ENCODE measurements at places on chromosomes 1 and 21.
A peak's percentile ranks its signal among the peaks of the same experiment; 100 is the strongest.

DNA sequence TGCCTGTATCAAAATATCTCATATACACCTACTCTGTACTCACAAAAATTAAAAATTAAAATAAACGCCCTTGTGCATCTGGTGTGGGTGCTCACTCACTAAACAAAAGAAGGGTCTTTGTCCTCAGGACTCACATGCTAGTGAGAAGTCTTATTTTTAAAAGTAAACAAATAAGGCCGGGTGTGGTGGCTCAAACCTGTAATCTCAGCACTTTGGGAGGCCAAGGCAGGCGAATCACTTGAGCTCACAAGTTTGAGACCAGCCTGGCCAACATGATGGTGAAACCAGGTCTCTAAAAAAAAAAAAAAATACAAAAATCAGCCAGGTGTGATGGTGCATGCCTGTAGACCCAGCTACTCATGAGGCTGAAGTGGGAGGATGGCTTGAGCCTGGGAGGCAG lies 51.5 kb downstream of the BCAR3 start:
- no peak for DNase-seq

DNA sequence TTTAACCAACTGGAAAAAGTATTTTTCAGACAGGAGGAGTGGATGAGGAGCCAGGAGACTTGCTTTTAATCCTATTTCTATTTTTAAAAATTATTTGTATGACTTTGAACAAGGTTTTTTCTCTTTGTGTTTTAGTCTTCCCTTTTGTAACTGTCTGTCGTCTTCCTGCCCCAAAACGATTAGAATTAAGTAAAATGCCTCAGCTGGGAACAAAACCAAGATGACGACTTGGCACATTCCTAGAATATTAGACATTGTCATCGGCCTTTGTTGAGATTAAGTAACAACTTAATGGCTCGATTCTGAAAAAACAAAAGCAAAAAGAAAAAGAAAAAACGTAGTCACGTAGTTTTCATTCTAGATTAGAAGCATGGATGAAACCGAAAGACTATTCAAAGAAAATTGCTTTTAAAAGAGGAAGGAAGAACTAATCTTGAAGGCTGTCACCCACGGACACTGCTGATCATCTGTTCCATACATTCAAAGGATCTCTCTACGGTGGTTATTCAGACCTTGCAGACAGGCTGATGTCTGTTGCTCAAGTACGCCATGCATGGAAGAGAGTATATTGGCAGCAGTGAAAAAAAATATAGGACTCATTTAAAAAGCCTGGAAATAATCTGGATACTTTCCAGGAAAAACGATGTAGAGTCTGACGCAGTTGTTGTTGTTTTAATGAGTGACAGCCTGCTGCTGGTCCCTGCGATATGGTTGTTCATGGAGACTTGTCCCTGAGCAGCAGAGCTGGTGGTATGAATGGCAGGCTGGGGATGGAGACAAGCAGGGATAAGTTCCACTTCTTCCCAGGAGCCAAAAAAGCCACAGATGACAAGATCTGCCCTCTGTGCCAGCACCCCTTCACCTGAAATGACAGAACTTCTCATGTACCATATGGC lies 16.8 kb downstream of the GNG4 start:
- DNase-seq = no peak

DNA sequence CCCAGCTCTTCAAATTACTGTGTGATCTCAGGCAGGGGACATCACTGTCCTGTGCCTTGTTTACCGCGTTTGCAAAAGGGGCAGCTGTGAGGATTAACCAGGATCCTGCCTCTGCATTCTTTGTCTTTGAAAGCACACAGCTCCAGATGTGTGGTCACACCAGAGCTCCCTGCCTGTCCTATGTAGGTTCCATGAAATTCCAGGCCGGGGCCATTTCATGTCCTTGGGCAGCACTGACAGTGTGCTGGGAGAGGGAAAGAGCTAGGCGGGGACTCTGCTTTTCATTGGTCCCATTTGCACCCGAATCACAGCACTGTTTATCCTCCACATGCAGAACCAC lies 42.2 kb upstream of the SELENON start:
- DNase-seq = no peak

- DNase-seq = peak; percentile 10
Measured at GRCh38 chr1:32619701-32620485, 30.5 kb downstream of the ZBTB8OS start.

DNA sequence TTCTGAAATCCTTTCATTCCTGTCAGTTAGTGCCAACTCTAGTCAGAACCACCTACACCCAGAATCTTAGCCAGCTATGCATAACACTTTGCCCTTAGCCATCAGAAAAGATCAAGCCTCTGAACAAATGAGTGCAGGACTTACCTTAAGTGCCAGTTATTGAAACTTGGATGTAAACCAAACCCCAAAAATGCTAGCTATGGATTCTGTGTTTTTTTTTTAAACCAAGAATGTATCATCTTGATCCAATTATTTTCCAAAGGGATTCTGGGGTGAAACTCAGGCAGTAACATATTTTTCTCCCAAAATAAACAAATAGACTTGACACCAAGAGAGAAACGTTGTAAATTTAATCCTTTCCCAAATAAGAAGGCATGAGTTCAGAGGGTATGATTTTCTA lies 538.6 kb upstream of the ADAMTS5 start:
- DNase-seq = no peak

GRCh38 chr21:42127164-42128150 lies 56.3 kb downstream of the UMODL1 start:
- DNase-seq = no peak

DNA sequence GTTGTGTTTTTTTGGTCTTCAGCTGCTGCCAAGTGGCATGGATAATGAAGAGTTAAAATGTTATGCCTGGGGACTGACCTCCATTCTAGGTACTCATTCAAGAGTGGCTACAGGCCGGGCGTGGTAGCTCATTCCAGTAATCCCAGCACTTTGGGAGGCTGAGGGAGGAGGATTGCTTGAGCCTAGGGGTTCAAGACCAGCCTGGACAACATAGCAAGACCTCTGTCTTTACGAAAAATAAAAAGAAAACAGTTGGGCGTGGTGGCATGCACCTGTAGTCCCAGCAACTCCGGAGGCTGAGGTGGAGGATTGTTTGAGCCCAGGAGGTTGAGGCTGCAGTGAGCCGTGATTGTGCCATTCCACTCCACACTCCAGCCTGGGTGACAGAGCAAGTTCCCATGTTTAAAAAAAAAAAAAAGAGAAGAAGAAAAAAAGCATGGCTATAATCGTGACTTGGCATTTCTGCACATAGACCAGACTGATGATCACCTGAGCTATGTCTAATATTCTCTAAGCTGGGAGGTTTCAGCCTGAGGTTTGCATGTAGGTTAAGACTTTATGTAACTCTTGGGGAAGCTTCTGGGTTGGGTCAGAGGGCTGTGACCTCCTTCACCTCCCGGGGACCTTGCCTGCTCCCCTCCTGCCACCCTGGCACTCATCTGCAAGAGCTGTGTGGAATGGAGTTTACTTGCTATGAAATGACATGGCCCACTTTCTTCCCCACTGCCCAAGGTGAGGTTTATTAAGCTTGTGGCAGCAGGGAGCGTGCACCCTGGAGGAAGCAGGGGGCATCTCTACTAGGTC lies 51.3 kb downstream of the DHRS3 start:
- no peak for DNase-seq

- no peak for DNase-seq
Measured at GRCh38 chr1:245370905-245371581, 216.3 kb downstream of the KIF26B start.

DNA sequence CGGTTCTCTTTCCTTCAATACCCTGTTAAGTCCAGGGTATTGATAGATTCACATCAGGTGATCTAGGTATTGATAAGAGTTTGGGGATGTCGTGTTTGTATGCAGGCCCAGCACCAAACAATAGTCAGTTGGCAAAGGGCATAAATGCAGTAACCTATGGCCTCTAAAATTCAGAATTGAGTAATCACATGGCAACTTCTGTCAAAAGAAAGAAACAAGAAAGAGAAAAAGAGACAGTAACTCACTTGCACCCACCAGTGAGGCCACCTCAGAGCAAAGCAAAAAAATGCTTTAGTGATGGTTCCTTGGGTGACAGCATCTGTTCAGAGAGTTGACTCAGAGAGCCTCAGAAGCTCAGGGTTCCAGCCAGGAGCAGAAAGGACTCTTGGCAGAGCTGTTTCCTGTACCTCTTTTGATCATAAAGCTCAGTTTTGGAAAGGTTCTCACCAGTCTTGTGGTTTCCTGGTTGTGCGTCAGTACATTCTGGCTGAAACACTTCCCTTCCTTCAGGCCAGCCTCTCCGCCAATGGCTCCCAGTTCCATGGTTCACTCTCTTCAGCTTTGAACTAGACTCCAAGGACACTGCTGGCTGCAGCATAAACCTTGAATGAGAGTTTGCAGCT lies 70.1 kb upstream of the GORAB start:
- no peak for DNase-seq

DNA sequence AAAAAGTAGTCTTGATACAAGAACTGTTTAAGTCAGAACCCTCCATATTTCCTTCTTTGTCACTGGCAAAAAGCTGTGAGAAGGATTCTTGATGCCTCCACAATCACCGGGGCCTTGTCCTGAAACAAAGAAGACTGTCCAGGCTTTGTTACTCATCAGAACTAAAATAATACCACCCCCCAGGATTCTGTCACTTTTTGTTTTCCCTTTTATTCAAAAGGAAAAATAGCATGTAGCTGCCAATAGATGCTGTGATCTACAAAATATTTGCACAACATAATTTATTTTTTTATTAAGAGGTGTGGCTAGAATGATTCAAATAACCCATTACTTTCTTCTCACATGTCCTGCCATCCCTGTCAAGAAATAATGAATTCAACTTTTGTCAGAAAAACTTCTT lies 173.7 kb downstream of the LYPLAL1 start:
- DNase-seq = no peak

DNA sequence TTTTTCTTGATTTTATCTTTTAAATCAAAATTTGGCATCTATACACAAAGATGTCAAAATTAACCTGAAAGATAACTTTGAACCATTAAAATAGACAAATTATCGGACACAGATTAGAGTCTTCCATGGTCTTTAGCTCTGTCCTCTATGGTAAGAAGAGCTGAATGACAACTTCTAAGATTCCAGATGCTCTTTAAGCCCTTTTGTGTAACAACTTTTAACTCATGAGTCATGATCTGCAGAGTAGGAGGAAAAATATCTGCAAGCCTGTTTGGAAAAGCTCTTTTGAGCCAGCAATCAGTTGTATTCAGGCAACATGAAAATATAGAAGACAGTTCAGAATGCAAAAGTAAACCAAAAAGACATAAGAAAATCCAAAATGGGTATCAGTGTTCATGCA lies 37.8 kb downstream of the TTC13 start:
- DNase-seq = peak; percentile 33

- no peak for DNase-seq
Measured at GRCh38 chr1:91244737-91245136, 159.9 kb downstream of the HFM1 start.

- DNase-seq = no peak
Measured at GRCh38 chr1:7403265-7404045, 367.6 kb upstream of the VAMP3 start.

- DNase-seq = no peak
Measured at GRCh38 chr1:184146202-184146601, 94.7 kb downstream of the TSEN15 start.

DNA sequence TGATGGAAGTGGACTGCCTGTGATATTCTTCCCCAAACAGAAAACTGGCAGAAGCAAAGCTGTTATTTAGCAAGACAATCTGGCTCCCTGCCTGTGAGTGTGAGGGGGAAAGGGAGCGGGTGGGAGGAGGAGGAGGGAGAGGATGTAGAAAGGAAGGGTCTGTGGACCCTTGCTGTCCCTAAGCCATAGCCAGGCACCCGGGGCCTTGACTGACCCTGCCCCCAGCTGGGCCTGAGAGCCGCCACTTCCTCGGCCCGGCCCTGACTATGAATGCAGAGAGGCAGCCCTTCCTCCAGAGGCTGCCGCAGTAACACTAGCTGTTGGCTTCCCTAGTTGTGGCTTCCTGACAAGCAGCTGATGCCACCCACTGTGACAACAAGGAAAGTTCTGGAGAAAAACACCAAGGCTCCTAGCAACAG lies 13.9 kb downstream of the PLA2G2F start:
- DNase-seq = no peak

DNA sequence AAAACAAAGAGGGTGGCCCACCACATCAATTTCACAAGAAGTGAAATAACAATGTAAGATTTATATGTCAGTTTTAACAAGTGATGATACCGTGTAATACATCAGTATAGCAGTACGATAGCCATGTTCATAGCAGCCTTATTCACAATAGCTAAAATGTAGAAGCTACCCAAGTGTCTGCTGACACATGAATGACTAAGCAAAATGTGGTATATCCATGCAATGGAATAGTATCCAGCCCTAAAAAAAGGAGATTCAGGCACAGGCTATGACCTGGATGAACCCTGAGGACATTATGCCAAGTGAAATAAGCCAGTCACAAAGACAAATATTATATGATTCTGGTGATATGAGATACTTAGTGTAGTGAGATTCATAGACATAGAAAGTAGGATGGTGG lies 18.0 kb downstream of the KIF26B start:
- DNase-seq = no peak

GRCh38 chr21:33493756-33494155 lies 2.2 kb upstream of the DNAJC28 start:
- no peak for DNase-seq
